ENCODE measurements at places on chromosomes 5 and 9.

- no peak for DNase-seq
Measured at GRCh38 chr5:126816649-126817048, 39.7 kb downstream of the LMNB1 start.

GRCh38 chr9:90515510-90515909, 127.1 kb downstream of the DIRAS2 start:
- DNase-seq: no peak

- no peak for DNase-seq
Measured at GRCh38 chr9:95947118-95947517, 71.6 kb downstream of the ERCC6L2 start.

DNA sequence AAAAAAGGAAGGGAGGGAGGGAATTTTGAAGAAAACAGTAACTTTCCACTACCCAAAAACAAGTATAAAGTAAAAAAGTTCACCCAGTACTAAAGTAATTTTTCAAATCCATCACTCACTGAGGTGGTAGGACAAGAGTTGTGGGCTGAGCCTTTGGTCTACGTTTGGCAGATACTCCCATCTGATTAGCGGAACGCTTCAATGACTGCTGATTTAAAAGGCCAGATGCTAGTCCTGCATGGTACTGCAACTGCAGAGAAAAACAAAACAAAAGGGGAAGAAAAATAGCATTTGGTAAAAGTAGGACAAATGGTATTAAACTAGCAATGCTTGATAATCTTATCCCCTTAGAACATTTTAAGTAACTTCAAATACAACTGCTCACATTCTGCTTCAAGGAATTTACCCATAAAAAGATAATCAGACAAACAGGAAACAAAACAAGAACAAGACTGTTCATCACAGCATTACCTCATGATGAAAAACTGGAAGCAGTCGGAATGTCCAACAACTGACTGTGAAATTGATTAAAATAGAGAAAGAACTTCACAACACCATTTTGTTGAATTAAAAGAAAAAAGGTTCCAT, 65.4 kb downstream of the MED27 start:
- peak; percentile 32 for DNase-seq

- DNase-seq: no peak
Measured at GRCh38 chr9:526904-527591, 312.4 kb downstream of the DOCK8 start.

DNA sequence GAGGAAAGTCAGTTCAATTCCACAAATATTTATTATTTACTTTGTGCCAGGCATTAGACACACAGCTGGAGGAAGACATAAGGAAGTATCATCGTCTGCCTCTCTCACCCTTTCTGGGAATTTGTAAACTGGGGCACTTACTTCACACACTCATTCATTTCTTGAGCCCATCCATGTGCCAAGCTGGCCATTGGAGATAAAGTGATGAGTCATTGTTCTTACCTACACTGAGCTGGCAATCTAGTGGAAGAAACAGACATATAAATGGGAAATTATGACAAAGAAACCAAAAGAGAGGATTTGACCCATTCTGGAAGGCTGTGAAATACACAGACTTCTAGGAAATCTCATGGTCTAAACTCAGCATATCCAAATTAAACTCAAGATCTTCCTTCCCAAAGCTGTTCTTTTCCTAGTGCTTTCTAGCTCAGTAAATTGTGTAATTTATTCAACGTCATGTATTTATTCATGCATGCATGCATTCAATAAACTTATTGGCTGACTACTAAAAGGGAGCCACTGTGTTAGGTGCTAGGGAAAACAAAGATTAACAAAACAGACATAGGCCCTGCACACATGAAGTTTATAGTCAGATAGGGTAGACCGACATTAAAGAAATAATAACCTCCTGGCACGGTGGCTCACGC, 65.3 kb downstream of the SH3RF2 start:
- no peak for DNase-seq

GRCh38 chr5:178199581-178200434, 4.5 kb upstream of the HNRNPAB start:
- DNase-seq: no peak

GRCh38 chr5:82406205-82406773, 128.1 kb upstream of the RPS23 start:
- peak; percentile 95 for DNase-seq

Measured in fibroblast of pulmonary artery (primary cell).